ENCODE measurements at places on chromosomes 4 and X. TPM values are rescaled to one million over a fixed set of nuclear protein-coding genes. Genes with fewer than 3 reads are reported as not detected.

The SPINK2 gene
- total RNA-seq = not detected

- no peak for DNase-seq
Observed at GRCh38 chrX:153829549-153829798, 870 bp downstream of the PDZD4 start.

DNA sequence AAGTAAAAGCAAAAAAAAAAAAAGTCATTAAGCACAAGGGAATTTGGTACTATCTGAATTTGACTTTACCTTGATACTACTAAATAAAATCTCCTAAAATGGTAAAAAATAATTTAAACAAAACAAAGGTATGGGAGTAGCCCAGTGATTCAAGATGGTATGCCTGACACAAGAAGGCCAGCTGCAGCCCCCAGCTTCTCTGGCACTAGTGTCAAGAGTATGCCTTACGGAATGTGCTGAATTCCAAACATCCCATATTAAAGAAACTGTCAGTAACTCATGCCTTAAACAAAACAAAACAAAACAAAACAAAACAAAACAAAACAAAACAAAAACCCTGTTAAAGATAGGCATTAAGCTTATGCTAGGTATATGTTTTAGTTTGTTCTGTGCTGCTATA lies 80.8 kb downstream of the RASL11B start:
- no peak for DNase-seq

The ASB9 gene
- 29.8 TPM for total RNA-seq

- DNase-seq = no peak
Observed at GRCh38 chrX:72351606-72352334, 46.1 kb upstream of the CITED1 start.
